ENCODE measurements at places on chromosomes 16 and 17.

- DNase-seq, result peak; percentile 27
These were observed 2.5 kb upstream of the IGF2BP1 start for GRCh38 chr17:48994549-48995303.

DNA sequence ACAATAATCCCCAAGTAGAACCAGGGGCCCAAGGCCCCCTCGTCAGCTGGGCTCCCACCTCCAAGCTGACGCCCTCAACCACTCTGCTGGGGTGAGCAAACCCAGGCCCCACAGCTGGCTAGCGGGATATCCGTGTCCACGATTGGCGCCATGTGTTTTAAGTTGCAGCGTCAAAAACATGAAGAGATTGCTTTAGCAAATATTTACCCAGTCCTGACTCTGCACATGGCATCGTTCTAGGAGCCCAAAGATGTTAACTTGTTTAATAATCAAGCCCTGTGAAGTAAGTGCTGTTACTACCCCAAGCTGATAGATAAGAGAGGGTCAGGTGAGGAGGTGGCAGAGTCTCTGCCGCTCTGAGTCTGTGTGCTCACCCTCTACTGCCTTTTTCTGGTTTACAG, 344 bp upstream of the SEPTIN12 start:
- no peak for DNase-seq

DNA sequence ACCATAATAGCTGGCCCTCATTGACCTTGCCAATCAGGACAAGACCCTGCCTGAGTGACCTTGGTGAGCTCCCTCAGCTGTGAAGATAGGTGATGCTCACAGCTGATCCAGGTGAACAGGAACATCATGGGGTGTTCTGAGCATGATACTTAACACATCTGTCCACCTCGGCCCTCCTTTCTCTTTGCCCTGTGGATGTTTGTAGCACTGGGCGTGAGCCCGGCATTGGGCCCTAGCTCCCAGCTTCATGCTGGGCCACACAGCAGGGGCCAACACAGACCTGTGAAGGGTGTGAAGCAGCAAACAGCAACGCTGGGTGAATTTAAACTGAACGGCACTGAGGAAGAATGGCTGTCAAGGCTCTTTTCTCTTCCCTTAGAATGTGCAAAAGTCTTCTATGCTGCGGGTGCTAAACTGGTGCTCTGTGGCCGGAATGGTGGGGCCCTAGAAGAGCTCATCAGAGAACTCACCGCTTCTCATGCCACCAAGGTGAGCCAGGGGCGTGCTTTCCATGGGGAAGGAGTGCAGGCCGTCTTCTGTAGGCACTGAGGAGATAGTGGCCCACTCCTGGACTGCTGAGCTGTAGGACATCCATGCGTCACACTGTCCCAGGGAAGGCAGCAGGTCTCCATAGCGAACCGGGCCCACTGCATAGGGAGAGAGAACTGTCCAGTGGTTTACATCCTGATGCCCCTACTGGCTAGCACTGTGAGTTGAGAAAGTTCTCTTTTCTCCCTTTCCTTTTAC, 35.9 kb downstream of the TMEM11 start:
- DNase-seq, result no peak

DNA sequence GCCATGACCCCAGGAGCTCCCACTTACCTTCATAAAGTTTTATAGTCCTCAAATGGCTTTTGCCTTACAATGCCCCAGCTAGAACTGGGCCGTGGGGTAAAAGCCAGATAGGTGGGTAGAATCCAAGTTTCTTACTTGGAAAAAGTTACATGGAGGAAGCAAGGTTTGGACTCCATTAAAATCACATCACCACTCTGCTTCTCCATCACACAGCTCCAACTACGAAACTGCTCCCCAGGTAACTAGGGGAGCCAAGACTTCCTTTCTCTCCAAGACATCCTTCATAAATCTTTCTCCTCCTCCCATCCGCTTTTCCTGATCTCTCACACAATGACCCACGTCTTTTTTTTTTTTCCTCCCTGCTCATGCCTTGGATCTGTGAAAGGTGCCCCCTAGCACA, 130.8 kb upstream of the RCVRN start:
- DNase-seq, result peak; percentile 94

DNA sequence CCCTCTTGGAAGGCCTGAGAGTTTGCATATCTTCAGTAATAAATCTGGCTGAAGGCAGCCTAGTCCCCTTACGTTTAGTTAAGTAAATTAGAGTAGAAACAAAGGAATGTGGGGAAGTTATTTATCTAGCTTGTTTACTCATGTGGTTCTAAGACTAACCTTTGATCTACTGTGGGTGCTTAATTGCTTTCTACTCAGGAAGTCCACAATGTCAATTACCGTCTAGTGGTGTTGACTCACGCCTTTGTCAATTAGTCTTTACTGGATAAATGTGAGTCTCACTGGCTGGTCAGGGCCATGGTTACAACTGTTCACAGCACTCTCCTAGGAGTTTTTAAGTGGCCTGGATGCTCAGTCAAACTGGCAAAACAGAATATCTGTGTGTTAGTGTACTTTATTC, 2338.4 kb downstream of the TP53TG3F start:
- no peak for DNase-seq

DNA sequence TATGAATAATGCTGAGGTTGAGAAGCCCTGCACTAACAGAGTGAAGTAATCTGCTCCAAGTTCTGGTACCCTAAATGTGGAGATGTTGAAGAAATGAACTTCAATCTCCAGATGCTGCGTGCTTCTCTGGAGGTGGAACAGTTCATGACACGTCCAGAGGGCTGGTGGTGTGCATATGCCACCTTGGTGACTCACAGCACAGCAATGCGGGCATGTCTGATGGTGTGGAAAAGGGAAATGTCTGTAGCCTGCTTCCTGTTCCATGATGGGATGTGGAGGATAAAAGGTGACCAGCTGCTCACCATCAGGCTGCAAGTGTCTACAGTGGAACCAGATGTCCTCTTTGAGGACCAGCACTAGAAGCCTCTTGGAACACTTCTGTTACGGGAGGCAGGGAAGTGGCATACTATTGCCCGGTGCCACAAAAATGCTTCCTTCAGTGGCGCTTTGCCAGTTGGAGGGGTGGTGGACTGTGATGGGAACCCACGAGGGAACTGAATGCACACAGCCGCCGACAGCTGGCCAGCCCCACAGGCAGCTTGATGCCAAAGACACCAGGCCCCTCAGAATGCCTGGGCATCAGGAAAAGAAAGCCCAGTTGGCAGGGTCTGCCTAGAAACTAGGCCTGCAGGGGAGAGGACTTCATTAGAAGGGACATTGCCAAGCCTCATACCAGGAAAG, 19.9 kb downstream of the SNX11 start:
- DNase-seq, result peak; percentile 18

DNA sequence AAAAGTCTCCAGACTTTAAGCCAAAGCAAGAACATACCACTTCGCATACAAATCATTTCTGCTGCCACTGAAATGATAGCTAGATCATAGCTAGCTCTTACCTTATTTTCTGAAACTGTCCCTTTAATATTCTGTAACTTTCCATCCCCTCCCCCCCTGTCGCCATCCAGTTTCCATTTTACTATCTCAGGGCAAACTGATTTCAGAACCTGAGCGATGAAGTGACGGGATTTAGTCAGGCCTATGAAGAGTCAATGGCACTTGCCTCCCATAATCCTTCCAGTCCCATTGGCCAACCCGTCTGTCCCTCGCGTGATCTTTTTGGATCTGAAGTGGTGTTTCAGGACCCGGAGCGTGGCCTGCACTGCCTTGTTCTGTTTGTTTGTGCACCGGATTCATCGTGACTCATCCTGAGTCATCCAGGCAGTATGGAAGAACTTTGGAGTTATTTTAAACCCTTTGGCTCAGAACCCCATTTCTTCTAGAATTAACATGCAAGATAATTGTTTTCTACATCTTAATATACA, 199.8 kb upstream of the CHMP6 start:
- DNase-seq, result no peak

DNA sequence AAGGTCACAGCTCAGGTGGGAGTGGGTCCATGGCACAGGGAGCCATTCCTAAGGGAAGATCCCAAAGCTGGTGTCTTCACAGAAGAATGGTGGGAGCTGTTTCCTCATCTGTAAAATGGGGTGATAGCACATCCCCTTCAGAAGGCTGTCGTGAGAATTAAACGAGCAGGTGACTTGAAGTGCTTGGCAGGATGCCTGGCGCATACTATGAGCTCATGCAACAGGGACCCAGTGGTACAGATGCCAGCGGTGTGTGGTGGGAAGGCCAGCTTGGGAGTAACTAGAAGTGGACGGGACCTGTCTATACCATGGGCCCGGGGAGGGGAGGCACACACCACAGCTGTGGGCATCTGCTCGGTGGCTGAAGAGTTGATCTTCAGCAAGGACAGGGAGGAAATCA, 189.3 kb upstream of the TNRC6C start:
- no peak for DNase-seq

- DNase-seq, result peak; percentile 90
These were observed 5.3 kb upstream of the WIPI1 start for GRCh38 chr17:68462381-68463210.

GRCh38 chr17:52209507-52209906, 51.0 kb upstream of the CA10 start:
- DNase-seq, result no peak

- DNase-seq, result no peak
These were observed 130.9 kb downstream of the RPTOR start for GRCh38 chr17:80675438-80676095.

DNA sequence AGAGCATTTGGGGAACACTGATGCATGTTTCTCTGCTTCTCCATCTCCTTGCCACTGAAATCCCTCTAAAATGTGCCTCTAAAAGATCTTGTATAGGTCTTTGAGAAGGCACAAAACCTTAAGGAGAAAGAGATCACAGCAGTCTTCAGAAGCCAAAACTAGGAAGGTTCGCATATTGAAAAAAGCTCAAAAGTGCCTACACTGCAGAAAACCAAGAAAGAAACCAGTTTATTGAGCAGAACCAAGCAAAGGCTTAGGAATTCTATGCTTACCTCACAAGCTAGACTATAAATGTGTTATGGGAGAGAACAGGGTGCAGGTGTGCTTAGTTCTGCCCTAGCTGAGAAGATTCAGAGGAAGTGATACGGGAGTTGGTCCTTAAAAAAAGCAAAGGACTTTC, 16.6 kb downstream of the DGKE start:
- DNase-seq, result no peak

DNA sequence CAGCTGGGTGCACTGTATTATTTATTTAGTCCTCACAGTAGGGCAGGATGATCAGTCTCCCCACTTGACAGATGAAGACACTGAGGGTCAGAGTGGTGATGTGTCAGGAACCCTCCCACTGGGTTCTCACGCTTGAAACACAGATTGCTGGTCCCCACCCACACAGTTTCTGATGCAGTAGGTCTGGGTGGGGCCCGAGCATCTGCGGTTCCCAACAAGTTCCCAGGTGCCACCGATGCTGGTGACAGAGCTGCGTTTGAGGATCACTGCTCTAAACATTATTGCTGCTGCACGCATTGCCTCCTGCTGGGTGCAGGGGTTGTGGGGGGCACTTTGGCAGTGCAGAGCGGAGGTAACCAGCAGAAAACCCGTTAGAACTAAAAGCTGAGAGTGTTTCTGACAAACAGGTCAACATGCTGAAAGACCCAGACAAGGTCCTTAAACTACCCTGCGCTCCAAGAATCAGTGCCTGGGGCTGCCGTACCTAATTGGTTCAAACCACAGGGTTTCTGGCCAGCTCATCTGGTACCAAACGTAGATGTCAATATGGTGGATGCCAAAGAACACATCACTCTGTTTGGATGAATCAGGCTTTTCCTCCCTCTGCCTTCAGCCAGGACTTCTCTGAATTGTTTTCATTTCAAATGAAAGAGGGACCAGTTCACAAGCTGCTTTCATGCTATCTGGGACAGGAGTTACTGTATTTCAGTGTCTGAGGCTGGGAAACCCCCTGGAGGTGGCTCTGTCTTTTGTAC, 76.0 kb downstream of the ABCC1 start:
- peak; percentile 28 for DNase-seq

DNA sequence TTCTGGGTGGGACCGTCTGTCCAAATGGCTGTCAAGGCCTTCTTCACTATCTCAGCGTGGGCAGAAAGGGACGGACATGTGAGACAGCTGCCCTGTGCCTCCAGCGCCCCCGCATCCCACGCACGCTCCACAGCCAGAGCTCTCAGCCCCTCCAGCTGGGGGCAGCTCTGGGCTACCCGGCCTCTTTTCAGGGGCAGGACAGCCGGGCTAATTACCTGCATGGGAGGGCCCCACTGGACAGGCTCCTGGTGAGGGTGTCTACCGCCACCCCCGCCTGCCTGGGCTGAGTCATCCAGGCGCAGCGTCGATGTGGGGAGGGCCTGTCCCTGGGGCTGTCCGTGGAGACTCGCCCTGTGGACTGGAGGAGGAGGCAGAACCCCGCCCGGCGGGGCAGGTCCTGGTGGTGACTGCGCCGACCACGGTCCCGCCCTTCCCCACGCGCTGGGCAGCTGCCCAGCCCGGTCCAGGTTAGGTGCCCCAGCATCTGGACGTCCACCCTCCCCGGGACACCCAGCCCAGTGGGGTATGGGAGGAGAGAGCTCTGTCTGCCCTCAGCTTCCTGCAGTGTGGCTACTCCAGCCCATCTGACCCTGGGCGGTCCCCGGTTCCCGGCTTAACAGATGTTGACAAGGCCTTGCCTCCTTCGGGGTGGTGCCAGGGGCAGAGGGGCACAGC, 5.9 kb upstream of the METRNL start:
- no peak for DNase-seq

GRCh38 chr17:32970281-32970680, 21.4 kb upstream of the SPACA3 start:
- no peak for DNase-seq

DNA sequence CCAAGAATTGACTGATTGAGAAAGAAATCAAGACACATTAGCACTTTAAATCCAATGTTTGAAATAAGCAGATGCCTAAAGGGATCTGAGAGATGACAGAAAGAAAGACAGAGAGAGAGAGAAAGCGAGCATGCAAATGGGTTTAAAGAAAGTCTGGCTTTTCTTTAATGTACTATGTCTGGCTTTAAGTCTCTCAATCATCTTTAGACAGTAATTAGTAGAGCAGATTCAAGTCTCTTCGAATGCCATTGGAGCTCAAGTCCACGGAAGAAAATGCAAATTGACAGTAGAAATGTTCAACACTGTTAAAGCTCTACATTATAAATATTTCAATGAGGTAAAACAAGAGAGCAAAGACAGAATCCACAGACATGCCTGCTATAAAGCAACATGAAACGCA, 1480.2 kb upstream of the CDH8 start:
- no peak for DNase-seq

GRCh38 chr17:74170924-74171323, 32.6 kb upstream of the RPL38 start:
- no peak for DNase-seq

- DNase-seq, result no peak
These were observed 6.1 kb upstream of the CALB2 start for GRCh38 chr16:71352466-71352865.

DNA sequence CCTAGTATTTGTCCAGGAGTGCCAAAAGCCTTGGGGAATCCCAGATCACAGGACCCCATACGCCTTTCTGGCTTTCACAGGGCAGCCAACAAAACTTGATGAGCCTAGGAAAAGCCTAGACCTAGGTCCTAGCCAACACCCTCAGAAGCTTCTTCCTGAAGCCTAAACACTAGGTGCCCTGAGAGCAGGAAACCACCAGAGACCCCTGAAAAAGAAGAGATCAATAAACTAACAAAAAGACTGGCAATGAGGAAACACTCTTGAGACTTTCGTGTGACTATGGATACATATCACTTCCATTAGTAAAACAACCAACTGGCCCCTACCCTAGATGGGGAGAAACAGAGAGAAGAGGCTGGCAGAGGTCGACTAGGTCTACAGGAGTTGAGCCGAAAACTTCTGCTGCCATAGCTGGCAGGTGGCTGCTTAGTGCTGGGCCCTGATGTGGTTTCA, 1.2 kb downstream of the ORMDL3 start:
- DNase-seq, result no peak

GRCh38 chr17:79865351-79866210, 26.3 kb upstream of the CBX4 start:
- DNase-seq, result peak; percentile 31

GRCh38 chr16:29922326-29922725, 3.7 kb downstream of the KCTD13 start:
- no peak for DNase-seq
